Posterior cingulate gyrus (tissue), 11 donors: ENCODE measurements at places on chromosomes 3 and 15.
A peak's percentile ranks its signal among the peaks of the same experiment; 100 is the strongest.

DNA sequence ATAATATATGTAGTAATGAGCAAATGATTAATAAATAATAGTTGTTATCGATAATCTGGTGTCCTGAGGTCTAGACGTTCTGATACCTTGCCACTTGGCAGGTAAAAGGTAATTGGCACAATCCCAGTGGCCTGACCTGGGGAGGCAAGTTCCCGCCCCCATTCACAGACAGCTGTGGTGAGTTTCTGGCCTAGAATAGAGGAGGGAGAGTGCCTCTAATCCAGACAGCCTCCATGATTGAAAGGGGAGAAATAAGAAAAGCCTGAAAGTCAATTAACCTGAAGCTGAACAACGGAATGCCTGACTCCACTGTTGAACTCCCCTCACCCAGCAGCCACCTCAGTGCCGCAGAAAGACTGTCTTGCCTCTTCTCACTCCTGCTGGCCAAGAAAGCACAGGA lies 38.1 kb upstream of the SV2B start:
- DNase-seq, result no peak

DNA sequence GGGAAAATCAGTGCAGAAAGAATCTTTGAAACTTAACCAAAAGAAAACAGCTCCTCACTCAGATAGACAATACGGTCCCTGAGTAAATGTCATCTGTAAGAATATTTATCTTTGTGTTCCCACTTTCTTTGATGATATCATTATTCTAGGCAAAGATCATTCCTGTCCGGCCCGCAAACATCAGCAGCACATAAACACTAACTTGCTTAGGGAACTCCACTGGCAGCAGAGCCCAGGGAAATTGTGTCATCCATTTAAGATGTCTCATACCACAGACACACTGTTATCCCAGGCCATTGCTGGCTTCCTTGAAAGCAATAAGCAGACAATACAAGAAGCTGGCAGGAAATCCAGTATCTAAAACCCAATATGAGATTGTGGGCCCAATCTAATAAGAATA lies 20.1 kb upstream of the CD96 start:
- no peak for DNase-seq

DNA sequence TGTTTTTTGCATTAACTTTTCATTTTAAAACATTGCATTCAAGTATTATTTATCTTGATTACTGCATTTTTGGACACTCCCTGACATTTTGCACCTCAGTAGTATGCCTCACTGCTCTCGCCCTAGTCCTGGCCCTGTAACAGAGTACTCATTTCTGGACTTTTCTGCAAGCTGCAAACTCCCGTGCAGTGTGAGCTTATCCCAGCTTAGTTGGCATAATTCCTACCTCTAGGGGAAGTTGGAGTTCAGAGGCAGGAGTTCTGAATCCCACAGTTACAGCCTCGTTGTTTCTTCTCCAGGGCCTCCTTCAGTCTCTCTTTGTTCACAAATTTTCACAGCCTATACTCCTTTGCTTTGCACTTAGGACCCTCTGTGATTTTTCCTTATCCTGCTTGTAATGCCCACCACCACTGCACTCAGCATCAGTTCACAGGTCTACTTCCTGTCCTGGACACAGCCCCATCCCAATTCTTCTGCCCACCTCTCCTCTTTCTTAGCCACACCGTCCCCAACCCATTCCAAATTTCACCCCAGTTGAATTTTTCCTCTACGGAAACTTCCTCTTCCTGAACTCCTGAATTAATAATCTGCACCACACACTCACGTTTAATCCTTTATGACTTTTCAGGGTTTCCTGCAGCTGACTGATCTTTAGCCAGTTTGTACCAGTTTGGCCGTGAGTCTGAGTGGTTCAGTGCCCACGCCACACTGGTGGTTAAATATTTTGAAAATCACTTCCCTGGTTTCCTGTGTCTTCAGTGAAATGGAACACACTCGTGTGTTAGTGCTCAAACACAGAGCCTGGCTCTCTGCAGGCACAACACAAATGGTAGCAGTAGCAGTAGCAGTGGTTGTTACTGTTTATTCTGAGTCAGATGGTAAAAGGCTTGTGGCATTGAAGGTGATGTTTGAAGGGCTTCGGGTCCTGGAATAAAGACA lies 6.3 kb upstream of the CTSH start:
- DNase-seq, result peak; percentile 9

- DNase-seq, result no peak
Observed at GRCh38 chr3:77420336-77420735, 380.4 kb downstream of the ROBO2 start.

GRCh38 chr3:55487381-55488241 lies 505 bp upstream of the WNT5A start:
- peak; percentile 92 for DNase-seq
